ENCODE measurements at places on chromosomes 2 and 18. TPM values are rescaled to one million over a fixed set of nuclear protein-coding genes. Genes with fewer than 3 reads are reported as not detected.

The SCN2A gene
- 0.27 TPM for polyA plus RNA-seq

The SERPINB10 gene
- polyA plus RNA-seq, result not detected

The SLC14A1 gene
- polyA plus RNA-seq, result 23.5 TPM

The ZNF512 gene
- polyA plus RNA-seq, result 31.6 TPM

The SPATS2L gene
- polyA plus RNA-seq, result 57.7 TPM

The TMEM17 gene
- 1.6 TPM for polyA plus RNA-seq

The HOXD8 gene
- polyA plus RNA-seq, result 7.0 TPM

The TRABD2A gene
- 0.61 TPM for polyA plus RNA-seq

The ALPG gene
- polyA plus RNA-seq, result not detected

The CAVIN2 gene
- 129 TPM for polyA plus RNA-seq

The SLC4A5 gene
- polyA plus RNA-seq, result 0.92 TPM

The ITGA6 gene
- 30.9 TPM for polyA plus RNA-seq

- DNase-seq, result no peak
Measured at GRCh38 chr2:53880756-53881155, 21.0 kb upstream of the GPR75 start.

- DNase-seq, result no peak
Measured at GRCh38 chr2:128439031-128439790, 120.5 kb upstream of the HS6ST1 start.

DNA sequence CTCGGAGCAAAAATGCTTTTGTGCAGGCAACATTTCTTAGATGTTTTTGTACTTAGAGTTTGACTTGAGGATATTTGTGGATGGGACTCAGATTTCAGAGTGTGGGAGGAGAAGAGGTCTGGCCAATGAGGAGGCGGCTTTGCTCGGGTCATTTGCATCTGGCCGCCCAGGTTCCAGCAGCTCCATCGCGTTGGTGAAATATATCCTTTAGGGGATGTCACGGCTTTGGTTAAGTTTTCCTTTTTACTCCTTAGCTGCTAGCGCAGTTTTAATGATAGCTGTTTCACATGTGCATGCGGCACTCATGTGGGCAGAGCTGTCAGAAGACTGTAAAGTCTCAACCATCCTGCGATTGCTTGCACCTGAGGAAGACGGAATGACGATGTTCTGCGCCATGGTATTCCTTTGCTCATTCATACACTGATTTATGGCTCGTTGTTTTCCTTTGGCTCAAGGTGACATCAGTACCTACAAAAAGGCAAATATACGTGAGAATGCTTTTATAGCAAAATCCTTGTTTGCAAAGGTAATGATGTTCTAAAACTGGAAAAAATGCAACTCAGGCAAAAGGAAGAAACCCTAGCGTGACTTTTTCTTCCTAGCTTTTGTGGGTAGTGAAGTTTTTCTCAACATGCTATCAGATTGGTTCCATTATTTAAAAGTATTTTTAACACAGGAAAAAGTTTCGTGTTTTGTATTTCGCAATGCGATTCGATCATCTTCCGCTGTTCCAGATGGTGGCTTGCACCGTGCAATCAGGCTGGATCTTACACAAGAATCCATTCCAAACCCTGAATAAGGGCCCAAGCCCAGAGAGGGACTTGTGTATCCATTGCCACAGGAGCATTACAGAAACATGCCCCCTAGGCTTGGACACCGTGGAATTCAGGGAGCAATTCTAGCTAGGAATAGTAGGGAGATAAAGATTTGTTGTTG lies 70.5 kb upstream of the ZNF516 start:
- peak; percentile 83 for DNase-seq

DNA sequence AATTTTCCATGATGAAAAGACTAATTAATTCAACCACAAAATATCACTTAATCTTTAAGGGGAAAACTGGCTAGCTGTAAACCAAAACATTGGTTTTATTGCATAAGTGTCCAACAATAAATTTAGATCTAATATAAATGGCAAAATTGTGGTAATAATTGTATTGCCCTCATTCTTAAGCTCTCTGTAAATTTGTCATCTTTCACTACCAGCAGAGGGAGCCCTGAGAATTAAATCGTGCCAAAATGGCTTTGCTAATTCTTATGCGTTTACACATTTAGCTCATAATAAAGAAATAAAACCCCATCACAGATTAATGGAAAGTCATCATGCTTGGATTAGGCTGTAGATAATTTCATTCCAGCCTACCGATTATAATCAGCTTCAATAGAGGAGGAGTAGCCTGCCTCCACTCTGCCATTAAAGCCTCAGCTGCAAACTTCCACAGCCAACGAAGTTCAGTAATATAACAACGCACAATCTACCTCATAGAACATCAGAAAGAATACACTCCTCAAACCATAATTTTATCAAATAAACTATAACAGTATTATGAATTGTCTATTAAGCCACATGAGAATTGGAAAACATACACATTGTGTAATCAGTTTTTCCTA lies 70.0 kb upstream of the ATP5MC3 start:
- DNase-seq, result no peak

GRCh38 chr2:8525582-8526402 lies 156.1 kb upstream of the ID2 start:
- no peak for DNase-seq

- DNase-seq, result no peak
Measured at GRCh38 chr2:241339839-241340630, 16.1 kb upstream of the FARP2 start.

DNA sequence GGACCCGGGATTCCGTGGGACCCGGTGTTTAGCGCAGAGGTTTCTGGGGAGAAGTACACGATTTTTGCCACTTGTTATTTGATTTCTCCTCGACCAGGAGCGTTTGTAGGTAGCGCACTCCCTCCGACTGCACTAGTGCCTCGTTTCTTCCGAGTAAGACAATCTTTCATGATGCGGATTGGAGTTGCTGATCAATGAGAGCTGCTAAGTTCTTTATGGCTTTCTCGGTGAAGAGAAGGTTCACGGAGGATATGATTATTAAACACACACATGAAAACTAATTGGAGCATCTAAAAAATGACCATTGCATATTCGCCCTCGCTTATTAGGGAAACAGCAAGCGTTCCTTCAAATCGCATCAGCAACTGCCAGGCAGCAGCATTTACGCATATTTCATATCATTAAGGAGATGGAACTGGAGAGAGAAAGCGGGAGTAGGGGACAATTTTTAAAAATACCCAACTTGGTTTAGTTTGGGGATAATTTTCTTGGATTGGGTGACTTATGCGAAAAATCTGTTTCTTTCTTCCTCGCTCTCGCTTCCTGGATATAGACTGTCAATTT lies 616 bp downstream of the EML6 start:
- DNase-seq, result no peak

GRCh38 chr2:154392256-154392655 lies 306.2 kb upstream of the KCNJ3 start:
- no peak for DNase-seq

DNA sequence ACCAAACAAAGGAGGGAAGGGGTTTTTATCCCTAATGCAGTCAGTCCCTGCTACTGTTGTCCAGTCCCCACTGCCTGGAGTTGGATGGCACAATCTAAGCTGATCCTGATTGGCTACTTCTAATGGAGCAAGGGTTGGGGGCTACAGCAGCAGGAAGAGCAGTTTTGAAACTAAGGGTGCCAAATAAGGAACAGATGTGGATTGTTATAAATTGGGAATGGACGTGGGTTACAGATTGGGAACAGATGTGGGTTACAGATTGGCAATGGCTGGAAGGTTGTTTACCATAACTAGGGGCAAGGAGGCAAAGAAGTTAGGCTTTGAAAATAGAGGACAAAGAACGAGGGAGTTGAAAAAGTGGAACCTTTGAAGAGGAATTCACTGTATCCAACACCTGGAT lies 16.0 kb upstream of the PROM2 start:
- DNase-seq, result no peak

DNA sequence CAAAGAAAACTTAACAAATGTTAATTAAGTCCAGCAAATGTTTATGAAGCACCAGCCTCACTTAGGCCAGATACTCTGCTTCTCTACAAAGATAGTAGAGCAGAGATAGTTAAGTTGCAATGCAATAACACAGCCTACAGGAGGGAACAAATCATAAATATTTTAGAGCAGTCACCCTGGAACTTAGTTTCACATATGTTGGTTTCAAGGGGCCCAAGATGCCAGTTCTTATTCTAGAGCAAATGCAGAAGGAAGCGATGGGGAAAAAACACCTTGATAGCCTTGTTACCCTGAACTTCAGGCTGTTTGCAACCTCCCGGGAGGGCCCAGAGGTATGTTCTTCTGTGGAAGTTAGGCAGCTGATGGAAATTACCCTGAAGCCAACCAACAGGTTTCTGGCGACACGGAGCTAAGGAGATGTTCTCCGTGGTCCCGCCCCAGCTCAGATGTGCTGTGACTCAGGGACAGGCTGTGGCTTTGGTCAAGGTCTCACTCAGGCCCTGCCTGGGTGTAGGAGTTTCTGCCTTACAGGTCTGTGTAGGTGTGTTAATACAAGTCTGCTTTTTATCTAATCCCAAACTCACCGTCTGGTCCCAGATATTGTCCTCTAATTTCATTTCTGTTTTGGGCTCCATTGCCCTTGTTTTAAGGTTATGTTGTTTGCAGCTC lies 3.8 kb downstream of the CTIF start:
- DNase-seq, result no peak

- DNase-seq, result no peak
Measured at GRCh38 chr18:42977982-42978637, 137.4 kb downstream of the RIT2 start.

GRCh38 chr2:216546241-216546640 lies 47.6 kb downstream of the RPL37A start:
- no peak for DNase-seq

DNA sequence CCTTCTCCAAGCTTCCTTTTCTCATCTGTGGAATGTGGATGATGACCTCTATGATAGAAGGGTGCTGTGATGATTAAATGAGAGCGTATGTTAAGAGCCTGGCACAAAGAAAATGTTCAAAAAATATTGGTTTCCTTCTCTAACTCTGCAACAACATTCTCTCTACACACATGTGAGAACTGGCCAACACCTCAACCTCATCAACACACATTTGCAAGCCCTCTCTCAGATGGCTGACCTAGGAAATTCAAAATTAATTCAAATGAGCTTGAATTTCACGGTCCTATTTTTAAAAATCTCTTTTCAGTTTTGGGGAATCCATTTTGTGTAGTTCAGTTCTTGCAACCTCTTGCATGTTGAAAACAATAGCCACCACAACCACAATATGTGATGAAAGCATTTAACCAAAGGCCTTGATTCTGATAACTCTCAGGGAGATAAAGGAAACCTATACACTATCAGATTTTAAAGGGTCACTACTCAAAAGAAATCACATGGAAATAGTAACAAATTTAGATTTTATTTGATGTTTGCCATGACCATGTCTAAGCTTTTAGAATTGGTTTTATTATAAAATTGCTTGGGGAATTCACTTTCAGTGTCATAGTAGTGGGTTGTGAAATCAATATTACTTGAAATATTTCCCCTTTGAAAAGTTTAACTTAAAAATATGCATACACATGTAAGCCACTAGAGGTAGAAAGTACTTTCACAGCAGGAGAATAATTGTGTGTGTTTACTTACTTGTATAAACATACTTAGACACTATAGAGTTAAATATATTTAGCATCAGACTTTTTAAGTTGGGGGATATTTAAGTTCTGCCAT lies 16.6 kb upstream of the NABP1 start:
- DNase-seq, result no peak

- DNase-seq, result no peak
Measured at GRCh38 chr18:32688821-32689220, 84.0 kb downstream of the KLHL14 start.

- DNase-seq, result no peak
Measured at GRCh38 chr2:211833582-211834279, 704.9 kb downstream of the ERBB4 start.

GRCh38 chr2:217825469-217826235 lies 177.1 kb downstream of the TNS1 start:
- no peak for DNase-seq

DNA sequence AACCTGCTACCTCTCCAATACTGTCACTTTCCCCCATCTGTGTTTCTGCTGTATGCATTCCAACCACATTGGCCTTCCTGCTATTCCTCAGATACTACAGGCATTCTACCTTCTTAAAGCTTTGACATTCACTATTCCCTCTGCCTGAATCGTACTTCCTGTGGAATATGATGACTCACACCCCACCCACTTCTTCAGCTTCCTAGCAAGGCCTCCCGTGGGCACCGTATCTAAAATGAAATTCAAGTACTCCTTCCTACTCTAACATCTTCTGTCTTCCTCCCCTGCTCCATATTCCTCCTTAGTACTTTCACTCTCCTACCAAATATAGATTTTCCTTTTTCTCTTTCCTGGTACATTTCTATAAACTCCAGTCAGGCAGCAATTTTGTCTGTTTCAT lies 710.4 kb downstream of the RNF144A start:
- DNase-seq, result no peak

DNA sequence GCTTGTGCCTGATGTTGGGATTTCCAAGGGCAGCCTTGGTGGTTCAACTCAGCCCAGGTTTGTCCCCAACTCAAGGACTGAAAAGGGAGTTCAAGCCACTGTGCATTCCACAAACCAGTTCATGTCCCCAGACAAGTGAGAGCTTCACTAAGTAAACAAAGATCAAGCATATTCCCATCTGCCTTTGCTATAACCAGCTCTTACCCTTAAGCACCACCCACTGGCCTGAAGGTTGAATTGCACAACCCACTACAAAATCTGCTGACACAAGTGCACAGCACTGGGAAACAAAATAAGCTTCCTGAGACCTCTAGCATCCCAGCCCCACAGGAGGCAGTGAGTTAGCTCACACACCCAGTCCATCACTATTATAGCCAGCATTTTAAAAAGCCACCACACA lies 516.7 kb downstream of the NR4A2 start:
- no peak for DNase-seq

- no peak for DNase-seq
Measured at GRCh38 chr18:44153981-44154380, 526.7 kb upstream of the SETBP1 start.

DNA sequence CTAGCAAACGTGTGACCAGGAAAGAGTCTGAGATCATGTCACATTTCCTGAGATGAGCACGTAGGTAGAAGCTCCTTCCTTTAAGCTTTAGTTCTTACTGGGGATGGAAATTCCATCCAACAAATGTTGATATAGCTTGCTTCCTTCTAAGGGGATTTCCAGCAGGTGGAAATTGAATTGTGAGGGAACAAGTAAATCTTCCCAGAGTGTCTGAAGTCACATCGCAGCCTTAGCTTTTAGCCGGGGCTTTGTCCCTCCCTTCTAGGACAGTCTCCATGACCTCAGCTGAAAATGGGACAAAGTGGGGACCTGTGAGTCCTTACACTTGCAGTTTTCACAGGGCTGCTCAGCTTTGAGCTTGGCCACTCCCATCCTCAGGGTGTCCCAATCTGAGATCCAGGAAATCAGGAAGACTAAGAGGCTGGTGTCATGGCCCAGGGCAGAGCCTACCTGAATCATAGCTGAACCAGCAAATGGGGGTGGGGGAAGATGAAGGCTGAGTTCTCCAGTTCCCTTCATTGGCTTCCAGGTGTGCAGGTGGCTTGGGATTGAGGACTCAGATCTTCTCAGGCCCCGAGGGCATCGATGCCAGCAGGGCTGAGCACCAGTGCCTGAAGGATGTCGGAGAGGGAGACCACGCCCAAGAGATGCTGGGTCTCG lies 8.3 kb downstream of the PRKAG3 start:
- DNase-seq, result no peak

DNA sequence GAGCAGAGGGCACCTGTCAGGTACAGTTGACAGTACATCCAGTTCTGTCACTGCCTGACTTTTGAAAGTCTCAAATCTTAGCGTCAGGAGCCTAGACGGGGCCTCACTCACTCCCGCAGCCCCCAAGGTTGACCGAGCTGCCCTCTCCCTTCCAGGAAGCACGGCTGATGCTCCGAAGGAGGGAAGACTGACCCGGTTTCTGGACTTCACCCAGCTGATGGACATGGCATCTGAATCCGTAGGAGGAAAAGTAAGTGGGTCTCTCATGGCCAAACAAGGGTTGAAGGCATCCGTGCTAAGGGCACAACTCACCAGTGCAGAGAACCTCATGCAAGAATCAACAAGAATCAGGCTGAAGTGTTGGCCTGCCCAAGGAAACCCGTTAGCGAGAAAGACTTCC lies 12.9 kb downstream of the ALLC start:
- no peak for DNase-seq

All from urinary bladder (tissue), 4 donors.